Breast epithelium (tissue), 4 donors: ENCODE measurements at places on chromosomes 12 and 14. TPM values are rescaled to one million over a fixed set of nuclear protein-coding genes. Genes with fewer than 3 reads are reported as not detected.

PLCZ1 gene
- total RNA-seq = not detected

GPR65 gene
- 1.1 TPM for total RNA-seq

CLEC1B gene
- total RNA-seq = not detected

DNA sequence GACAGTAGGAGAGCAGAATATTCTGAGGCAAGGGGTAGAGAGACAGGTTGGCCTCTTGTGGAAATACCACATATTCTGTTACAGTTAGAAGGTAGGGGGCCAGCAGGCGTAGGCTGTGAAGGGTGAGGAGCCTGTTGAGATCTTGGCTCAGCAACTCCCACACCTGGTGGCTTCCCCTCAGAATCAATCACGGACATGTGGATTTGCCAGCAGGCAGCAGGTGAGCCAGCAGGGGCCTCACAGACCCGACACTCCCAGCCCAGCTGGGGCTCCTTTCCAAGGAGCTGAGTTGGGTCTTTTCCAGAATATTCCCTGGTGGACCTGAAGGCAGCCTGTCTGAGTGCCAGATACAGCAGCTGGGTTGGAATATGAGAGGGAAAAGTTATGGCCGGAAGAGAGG lies 150.0 kb upstream of the CRY1 start:
- no peak for DNase-seq
- H3K4me3 ChIP-seq = no peak overlapping the region
- no peaks in the 10 kb centered on the region for H3K4me1 ChIP-seq
- H3K36me3 ChIP-seq = no peaks in the 10 kb centered on the region

GRCh38 chr14:81557146-81557545 lies 23.5 kb upstream of the SEL1L start:
- H3K27me3 ChIP-seq = no peaks in the 10 kb centered on the region
- H3K4me3 ChIP-seq = no peak overlapping the region
- DNase-seq = no peak
- H3K36me3 ChIP-seq = no peaks in the 10 kb centered on the region
